ENCODE measurements at places on chromosomes 2 and 18.

DNA sequence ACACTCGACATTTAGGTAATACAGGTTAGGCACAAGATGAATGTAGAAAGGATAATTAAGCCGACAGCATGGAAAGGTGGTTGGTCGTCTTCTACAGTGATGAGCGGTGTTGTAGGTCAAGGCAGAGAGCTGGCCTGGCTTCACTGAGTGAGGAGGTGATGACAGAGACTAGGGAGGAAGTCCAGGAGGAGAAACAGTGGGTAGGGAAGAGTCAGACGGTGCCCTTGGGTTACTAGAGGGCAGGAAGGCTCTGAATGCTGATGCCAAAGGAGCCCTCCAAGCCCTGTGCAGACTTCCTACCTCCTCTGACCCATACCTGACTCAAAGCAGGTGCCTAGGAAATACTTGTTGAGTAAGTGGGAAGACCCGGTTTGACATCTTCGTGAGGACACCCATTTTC, 100.8 kb downstream of the ITGB1BP1 start:
- DNase-seq = no peak

DNA sequence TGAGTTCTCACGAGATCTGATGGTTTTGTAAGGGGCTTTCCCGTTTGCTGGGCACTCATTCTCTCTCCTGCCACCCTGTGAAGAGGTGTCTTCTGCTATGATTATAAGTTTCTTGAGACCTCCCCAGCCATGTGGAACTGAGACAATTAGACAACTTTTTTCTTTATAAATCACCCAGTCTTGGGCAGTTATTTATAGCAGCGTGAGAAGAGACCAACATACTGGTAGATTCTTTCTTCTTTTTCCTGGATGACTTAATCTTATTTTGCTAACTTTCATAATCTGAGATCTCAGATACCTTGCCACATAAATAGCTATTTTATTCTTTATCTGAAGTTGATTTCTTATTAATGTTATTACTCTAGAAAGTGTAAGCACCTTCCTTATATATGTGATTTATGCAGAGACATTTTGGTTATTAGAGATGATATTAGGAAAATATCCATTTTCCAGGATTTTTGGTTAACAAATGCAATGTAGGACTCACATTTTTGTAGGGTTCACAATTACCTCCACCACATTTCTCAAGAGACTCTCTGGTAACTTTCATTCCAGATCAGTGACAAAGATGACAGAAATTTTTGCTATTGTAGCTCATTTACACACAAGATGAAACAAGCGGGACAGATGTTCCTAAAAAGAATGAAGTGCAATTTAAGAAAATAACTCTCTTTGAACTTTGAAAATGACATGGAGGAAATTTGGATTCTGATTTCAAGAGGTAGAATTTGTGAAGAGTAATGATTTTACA, 97.9 kb upstream of the RND3 start:
- DNase-seq = no peak

DNA sequence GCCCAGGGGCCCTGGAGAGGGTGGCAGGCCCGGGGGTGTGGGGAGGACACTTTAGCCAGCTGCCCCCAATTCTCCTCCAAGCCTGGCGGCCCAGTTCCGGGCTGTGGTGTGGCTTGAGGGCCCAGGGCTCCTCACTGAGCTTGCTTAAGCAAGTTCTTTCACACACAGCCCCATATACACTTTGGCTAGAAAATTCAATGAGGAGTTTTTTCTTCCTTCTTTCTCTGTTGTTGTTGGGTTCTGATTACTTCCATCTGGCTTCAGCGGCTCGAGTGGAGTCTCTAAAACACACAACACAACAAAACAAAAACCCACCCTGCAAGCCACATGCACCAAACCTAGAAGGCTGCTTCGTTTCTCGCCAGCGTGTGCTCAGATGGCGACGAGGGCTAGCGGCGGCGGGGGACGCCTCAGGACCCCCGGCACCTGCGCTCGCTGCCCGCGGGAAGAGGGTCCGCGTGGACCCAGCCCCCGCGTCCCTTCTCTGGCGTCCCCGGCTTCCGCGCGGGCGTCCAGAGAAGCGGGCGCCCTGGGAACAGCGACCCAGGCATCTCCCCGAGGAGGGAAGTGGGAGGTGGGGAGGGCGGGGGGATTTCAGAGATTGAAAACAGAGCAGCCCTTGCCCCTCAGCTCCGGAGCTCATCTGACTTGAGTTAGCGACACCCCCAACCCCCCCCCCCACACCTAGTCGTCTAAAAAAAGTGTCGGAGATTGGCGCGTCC, 577 bp upstream of the GLI2 start:
- no peak for DNase-seq

DNA sequence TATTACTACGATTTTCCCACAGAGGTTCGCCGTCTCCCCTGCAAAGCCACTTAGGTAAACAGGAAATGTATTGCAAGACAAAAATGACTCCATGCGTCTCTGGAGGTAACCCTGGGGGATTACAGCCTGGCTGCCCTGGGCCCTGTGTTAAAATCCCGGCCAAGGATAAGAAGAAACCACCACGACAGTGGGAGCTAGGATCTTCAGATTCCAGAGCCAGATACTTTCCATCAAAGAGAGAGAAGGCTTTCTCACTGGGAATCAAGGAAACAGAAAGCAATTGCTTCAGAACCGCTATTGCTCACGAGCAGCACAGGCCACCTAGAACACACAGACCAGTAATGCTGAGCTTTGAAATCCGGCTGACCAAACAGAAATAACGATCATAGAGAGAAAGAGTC, 97.9 kb upstream of the ZNF516 start:
- DNase-seq = no peak

DNA sequence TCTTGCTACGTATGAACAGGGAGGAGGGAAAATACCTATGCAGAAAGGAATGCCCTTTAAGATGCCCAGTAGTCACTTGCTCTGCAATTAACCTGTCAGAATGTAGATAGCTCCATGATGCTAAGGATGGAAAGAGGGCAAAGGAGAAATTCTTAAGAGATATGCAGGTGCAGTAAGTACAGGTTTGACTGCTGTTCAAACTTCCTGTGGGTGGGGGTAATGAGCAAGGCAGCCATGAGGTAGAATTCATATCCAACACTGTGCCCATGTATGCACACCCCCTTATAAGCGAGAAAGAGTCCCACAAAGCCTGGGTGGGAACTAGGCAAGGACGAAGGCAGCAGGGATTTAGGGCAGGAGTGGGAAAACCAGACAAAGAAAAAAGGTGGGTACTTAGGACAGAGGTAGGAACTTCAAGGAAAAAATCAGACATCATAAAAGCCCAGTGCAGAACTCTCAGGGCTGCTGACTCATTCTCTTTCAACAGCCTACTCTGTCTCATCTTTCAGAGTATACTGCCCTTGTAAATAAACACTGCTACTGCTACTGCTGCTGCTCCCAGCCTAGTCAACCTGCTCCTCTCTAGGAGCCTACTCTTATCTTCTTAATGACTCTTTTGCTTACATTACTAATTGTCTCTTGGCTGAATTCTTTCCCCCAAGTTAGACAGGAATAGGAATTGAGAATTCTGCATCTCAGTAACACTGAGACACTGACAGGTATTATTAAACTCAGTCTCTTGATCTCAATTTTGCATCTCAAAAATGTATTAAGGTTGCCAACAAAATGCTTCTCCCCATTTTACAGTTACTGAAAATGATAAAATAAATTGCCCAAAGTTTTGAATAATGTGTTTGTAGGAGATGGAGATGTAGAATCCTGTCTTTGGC, 189.0 kb downstream of the PTH2R start:
- DNase-seq = peak; percentile 24

GRCh38 chr2:22406625-22407024, 978.4 kb upstream of the KLHL29 start:
- DNase-seq = no peak

DNA sequence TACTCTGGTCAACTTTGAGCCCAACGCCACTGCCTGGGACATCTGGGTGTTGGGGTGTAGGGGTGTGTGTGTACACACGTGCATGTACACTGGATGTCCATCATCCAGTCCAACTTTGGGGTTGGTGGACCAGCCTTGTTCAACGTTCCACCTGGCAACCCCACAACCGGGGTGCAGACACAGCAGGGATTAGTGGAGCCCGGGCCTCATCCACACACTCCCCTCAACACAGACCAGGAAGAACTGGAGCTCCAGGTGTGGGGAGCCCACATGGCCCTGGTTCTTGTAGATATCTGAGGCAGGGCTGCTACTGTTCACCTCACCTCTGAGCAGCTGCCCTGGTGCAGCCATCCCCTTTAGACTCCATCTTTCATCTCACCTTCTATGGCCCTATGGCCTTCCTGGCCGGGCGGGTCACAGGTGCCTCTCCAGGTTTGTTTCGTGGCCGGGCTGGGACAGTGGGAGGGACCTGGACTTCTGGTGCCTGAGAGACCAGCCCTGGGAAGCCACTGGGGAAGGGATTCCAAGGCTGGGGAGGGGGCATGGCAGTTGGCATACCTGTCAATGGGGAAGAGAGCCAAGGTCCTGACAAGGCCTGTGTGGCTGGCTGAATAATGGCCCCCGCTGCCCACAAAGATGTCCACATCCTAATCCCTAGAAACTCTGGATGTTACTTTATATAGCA, 7.5 kb downstream of the NEU2 start:
- no peak for DNase-seq

DNA sequence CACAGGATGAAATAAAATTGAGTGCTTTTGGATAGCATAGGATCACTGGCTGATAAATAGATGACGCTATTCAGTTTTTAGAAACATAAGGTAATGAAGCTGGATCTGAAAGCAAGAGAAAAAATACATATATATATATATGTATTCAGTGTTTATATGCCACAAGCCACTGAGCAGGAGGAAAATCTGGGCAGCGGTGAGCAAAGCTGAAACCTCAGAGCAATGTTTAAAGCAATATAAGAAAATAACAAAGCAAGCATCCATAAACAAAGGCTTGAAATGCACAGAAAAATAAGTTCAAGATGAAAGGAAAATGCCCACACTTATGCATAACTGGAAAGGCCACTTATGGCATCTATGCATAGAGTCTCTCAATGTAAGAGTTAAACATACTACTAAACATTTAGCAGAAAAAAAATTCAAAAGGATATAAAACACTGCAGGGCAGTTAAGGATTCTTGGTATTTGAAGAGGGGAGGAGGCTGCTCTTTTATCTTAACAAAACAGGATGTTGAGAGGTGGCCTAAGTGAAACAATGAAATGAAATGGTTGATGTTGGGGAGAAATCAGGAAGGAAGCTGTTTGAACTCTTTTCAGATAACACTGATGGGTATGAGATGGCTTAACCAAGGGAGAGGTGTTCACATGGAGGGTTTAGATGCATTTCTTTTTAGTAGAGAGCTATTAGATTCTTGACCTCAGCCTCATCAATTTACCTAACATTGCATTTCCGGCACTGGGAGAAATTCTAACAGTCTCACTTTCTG, 129.1 kb downstream of the ARHGAP15 start:
- no peak for DNase-seq

DNA sequence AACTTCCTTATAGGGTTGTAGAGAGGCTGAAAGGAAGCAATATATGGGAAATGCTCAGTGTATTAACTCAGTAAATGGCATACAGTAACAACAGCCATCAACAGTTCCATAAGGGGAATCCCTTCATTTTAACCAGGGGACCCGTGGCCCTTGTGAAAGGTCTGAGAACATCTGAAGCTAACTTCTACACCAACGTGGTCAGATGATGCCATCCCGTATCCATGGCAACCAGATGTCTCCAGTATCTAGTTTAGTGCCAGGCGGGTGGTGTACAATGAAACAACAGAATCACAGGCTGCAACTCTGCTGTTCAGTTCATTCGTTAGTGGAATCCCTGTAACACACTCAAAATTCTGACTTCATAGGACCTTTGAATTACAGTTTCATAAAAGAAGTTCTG, 162.3 kb downstream of the TGIF1 start:
- no peak for DNase-seq
